Stimulated activated CD8-positive, alpha-beta memory T cell treated with anti-CD3 and anti-CD28 coated beads, Interleukin-4, amount 100 ng/mL, for 1 hour (primary cell): ENCODE measurements at places on chromosomes 12 and 14.

DNA sequence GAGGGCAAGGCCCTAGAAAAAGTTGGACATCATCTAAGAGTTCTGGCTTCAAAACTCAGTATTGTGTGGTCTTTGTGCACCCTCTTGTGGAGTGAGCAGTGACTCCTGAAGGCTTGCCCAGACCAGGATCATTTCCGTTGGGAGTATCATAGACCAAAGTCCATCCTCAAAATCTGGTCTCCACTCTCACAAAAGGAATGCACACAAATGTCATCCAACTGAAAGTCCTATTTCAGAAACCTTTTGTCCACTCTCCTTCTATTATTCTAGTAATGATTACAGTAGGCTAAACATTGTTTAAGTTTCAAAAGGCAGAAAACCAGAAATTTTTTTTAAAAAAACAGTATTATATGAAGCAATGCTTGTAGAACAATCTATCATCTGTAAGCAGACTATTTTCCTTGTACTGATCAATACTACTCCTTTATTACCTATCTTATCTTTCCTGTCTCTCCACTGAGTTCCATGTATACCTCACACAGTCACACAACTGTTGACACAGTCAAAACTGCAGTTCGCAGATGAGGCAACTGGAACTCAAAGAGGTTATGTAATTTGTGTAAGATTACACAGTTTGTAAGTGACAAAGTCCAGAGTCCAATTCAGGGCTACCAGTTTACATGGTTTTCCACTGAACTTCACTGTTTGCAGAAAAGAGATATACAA is 41.4 kb downstream of the COX16 start:
- no peak for DNase-seq

DNA sequence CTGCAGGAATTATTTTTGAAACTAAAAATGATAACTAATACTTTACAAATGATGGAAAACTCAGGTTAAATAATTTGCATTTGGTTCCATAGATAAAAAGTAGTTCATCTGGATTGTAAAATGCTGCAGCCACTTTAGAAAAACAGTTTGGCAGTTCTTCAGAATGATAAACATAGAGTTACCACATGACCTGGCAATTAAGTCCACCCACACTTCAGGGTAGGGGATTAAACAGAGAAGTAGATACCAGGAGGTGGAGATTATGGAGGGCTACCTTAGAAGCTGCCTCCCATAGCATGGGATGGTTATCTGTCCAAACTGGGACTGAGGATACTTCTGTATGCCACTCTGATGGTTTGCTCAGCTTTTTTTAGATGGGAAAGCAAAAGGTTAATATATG is 22.2 kb downstream of the ARF6 start:
- no peak for DNase-seq

DNA sequence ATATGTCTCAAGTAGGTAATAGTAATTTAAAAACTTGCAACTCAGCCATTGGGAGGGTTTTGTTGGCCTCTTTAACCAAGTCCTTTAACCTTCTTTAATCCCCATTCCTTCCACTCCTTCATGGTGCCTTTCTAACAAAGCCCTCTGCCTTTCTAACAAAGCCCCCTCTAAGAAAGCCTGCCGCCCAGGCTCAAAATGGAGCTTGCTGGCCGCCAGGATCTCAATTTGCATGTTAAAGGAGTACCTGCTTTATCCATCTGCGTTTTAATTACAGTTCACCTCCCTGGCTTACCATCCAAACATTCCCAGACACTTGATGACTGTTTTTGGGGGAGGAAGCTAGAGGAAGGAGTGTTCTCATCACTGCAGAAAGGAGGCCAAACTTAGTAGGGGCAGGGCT is 183.4 kb downstream of the PTPN11 start:
- DNase-seq, result no peak

DNA sequence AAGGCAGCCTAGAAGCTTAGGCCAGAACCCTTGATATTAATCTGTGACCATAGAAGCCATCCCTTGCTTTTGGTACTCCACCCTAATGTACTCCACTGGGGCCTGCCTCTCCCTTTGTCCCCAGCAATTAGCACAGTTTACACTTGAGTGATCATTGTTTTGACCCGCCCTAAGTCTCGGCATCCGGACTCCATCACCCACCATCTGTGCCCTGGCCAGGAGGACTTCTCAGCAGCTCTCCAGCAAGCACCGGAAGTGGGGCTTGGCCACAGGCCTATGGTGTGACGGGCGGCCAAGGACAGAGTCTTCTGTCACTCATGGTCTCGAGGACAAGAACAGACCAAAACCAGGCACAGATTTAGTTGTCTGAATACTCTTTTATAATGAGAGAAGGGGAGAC is 126.5 kb upstream of the NTF3 start:
- no peak for DNase-seq

- no peak for DNase-seq
These were observed 786.2 kb upstream of the FBXO33 start for GRCh38 chr14:40218282-40218941.

DNA sequence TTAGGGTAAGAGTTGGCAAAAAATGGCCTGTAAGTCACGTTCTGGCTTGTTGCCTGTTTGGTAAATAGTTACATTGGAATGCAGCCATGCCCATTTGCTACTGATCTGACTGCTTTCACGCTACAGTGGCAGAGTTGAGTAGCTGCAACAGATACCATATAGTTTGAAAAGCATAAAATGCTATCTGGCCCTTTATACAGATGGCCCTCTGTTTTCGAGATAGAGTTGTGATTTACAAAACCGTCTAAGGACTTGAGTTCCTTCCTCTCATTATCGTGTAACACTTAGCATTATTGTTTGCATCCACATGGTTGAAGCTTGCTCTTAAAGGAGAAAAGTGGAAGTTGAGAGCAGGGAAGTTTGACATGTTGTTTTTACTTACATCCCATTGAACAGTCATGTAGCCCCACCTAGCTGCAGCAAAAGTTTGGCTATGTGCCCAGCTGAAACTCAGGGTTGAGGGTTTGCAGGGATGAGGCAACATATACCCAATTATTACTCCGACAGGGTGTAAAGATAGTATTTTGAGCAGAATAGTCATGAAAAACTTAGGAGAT is 11.3 kb upstream of the SCFD1 start:
- DNase-seq, result no peak

GRCh38 chr14:38255673-38256532 is at the start of gene CLEC14A:
Gene CLEC14A, minus strand, starts transcription at chr14:38256093. Its CDS starts 71 bp downstream, at chr14:38256022.
- no peak for DNase-seq

- DNase-seq, result no peak
These were observed 30.9 kb downstream of the TBC1D15 start for GRCh38 chr12:71870416-71870815.

DNA sequence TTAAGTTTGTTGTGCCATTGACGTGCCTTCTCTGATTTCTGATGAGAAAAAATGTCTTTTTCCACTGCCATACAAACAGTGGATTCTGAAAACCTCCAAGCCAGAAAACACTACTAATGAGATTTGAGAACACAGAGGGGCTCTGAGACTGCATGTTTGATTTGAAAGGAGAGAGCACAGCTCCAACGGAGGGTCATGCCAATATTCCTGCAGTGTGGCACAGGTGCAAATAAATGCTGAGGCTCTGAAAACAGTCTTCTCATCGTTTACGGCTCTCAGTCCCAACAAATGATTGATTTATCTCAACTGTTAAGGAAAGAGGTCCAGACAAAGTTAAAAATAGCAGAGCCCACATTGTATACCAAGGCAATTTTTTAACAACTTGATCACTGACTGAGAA is 128.7 kb downstream of the KCNH5 start:
- DNase-seq, result no peak

DNA sequence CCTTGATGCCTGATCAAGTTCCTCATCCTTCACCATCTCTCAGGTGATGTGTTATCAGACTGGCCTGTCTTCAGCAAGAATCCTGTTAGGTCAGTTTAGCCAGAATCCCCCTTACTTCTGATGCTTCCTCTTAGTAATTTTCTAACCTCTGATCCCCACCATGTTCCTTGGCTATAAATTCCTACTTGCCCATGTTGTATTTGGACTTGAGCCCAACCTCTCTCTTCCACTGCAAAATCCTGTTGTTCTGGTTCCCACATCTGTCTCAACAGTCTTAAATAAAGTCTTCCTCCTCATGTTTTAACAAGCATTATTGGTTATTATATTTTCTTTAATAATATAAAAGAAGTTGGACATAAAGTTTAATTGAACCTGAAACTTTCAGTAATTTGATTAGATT is 987.8 kb upstream of the USP15 start:
- no peak for DNase-seq

DNA sequence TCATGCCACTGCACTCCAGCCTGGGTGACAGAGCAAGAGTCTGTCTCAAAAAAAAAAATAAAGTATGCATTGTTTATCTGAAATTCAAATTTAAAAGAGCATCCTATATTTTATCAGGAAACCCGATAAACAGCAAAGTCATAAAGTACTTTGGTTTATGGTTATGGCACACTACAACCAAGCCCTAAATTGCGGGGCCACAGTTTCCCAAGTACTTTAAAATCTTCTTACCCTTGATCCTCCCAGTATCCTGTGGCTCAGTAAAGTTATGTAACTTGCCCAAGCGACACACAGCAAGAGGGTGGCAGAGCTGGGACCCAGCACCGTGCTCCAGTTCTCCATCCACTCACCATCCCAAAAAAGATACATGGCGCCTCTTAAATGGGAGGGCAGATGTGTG is 35.2 kb downstream of the KSR2 start:
- no peak for DNase-seq

DNA sequence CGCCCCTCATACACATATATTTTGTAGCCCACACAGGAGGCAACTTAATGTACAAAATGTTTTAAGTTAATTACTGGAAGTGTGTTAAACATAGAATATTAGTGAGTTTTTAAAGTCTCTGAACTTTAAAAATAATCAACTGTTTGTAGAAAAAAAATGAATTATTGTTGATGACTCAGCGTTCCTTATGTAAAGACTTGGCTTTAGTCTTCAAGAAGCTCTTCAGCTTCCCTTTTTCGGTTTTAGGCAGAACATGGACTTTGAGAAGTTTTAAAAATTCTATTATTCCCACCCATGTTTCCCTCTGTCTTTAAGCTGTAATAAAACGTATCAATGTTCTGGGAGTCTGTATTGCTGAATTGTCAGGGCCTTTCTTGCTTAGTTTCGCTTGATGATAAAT is 269.5 kb downstream of the FBXL14 start:
- no peak for DNase-seq

DNA sequence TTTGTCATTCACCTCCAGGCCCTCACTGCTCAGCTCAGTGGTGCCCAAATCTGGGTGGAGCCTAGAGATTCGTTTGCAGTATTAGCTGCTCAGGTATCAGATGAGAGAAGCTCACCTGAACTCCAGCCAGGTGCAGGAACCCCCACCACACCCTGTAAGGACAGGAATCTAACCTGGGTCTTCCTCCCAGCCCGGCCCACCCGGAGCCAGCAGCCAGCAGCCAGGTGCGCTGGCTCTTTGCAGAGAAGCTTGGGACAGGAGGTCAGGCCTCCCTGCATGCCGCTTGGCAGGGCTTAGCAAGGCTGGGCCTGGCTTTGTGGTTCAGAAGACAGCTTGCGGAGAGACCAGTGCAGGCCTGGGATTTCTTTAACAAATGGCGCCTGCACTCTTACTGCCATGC is 125.6 kb upstream of the MYL2 start:
- DNase-seq, result no peak

GRCh38 chr12:113201187-113202177 is 16.0 kb downstream of the RITA1 start:
- DNase-seq, result no peak

GRCh38 chr12:94679554-94680195 is 29.3 kb upstream of the TMCC3 start:
- DNase-seq, result no peak

DNA sequence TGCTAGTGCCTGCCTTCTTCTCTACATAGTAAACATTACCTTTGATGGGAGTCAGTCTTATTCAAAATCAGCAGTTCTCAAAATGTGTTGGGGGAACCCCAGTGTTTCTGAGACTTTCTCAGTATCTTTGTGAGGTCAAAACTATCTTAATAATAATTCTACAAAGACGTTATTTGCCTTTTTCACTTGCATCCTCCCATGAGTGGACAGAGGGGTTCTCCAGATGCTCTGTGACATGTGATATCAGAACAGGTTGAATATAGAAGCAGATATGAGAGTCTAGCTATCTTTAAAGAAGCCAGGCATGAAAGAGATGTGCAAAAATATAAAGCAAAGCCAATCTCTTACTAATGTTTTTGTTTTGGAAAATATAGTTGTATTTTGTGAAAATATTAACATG is 144.7 kb downstream of the KTN1 start:
- no peak for DNase-seq

GRCh38 chr12:92342574-92342973 is 196.9 kb upstream of the BTG1 start:
- DNase-seq, result no peak

- DNase-seq, result no peak
These were observed 136.3 kb upstream of the PZP start for GRCh38 chr12:9344541-9344940.

DNA sequence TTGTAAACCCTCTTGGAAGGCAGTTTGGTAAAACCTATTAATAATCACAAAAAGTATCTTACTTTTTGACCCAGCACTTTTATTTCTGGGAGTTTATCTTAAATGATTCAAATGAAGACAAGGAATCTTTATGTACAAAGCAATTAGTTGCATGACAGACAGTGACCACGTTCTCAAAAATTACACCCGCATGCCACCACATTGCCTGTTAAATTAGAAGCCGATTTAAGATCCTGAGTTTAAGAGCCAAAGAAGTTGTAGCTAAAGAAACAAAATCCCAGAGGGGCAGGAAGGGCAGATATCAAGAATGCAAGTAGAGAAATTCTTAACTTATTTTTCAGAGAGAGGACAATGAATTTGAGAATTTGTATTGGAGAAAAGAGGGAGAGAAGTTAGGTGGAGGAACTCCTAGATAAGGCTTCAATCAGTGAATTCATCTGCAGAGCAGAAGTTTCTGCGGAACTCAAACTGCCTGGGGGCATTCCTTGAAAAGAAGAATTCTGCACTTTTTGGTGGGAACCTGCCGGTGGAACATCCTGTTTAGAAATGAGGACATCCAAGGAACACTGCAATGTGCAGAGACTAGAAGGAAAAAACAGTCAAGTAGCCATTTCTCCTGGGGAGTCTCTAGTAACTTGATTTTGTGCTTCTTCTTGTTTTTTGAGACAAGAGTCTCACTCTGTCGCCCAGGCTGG is 1.1 kb upstream of the RIOX1 start:
- no peak for DNase-seq

DNA sequence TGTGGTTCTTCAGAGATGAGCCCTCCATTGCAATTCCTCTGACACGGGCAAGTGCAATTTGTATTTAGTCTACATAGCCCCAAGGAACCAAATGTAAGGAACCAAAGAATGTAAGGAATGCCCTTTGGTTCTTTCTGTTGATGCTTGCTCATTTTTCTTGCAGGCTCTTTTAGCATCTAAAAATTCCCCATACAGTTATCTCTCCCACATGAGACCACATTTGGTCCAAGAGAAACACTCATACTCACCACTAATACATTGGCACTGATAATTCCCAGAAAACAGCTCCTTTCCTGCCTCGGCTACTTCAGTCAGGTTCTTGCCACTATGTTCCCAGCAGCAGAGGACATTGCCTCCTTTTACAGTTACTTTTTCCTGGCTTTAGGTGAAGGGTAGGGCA is 332.6 kb downstream of the AEBP2 start:
- DNase-seq, result no peak

- no peak for DNase-seq
These were observed 20.6 kb downstream of the GSG1 start for GRCh38 chr12:13082861-13083260.
